ENCODE measurements at places on chromosomes 11 and 22. TPM values are rescaled to one million over a fixed set of nuclear protein-coding genes. Genes with fewer than 3 reads are reported as not detected.

- peak; percentile 100 for DNase-seq
These were observed at the start of gene RNF121 for GRCh38 chr11:71928737-71929443. Gene RNF121 (plus strand): TSS chr11:71929046. CDS start chr11:71929062, 16 bp downstream.

MRGPRX4 gene
- not detected for total RNA-seq

PHF21B gene
- total RNA-seq: not detected

DNA sequence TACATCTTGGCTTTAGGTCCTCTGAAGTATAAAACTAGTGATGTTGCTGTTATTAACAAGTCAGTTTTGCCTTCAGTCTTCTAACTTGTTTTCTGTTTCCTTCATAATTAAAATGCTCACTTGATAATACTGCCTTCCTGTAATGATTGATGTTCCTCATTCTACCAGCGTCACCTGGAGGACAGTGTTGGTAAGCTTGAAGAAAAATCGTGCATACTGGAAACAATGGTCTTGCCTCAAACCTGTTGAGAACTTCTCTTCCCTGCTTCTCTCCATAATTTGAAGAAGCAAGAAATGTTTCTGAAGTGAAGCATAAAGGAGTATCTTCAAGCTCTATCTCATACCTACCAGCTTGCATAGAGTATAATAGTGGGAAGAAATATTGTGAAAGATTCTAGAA lies 3.0 kb downstream of the YWHAH start:
- no peak for DNase-seq

- DNase-seq: no peak
These were observed 170.4 kb upstream of the CCDC90B start for GRCh38 chr11:83456566-83456965.
